IMR-90 (cell line): ENCODE measurements at places on chromosomes 5 and 9. TPM values are rescaled to one million over a fixed set of nuclear protein-coding genes. Genes with fewer than 3 reads are reported as not detected.

RHOBTB3 gene
- total RNA-seq: 356 and 447 TPM in 2 replicates

COL5A1 gene
- total RNA-seq: 19.2 and 21.1 TPM in 2 replicates

GRXCR2 gene
- total RNA-seq: not detected in 2 replicates

GRHPR gene
- total RNA-seq: 173 and 191 TPM in 2 replicates

HMCN2 gene
- total RNA-seq: not detected in 2 replicates

CANX gene
- 345 and 552 TPM in 2 replicates for total RNA-seq

NMRK1 gene
- 5.7 and 6.7 TPM in 2 replicates for total RNA-seq

PTCD2 gene
- total RNA-seq: 9.9 and 10.0 TPM in 2 replicates

PDE6A gene
- total RNA-seq: not detected in 2 replicates

PLAC8L1 gene
- total RNA-seq: not detected in 2 replicates

LECT2 gene
- total RNA-seq: not detected in 2 replicates

CDH6 gene
- 211 and 232 TPM in 2 replicates for total RNA-seq

UBE2D2 gene
- total RNA-seq: 35.7 and 56.7 TPM in 2 replicates

TERT gene
- not detected in 2 replicates for total RNA-seq

BTNL3 gene
- not detected in 2 replicates for total RNA-seq

HAND1 gene
- total RNA-seq: not detected in 2 replicates

TSLP gene
- 0.28 and 0.54 TPM in 2 replicates for total RNA-seq

C5orf52 gene
- total RNA-seq: not detected in 2 replicates

EQTN gene
- total RNA-seq: not detected in 2 replicates

CNTFR gene
- not detected in 2 replicates for total RNA-seq

UBE2QL1 gene
- not detected in 2 replicates for total RNA-seq

SPATA31A3 gene
- total RNA-seq: not detected in 2 replicates

SPINK7 gene
- not detected in 2 replicates for total RNA-seq

KLHL3 gene
- total RNA-seq: 4.1 and 4.7 TPM in 2 replicates

PCDHGA11 gene
- 5.4 and 5.8 TPM in 2 replicates for total RNA-seq

ACTBL2 gene
- total RNA-seq: 1.6 and 1.7 TPM in 2 replicates

IL3 gene
- not detected in 2 replicates for total RNA-seq

ZNF618 gene
- 7.5 and 8.2 TPM in 2 replicates for total RNA-seq

CYSRT1 gene
- 0.18 TPM in 1 of 2 replicates, not detected in the other for total RNA-seq

PPP2R2B gene
- total RNA-seq: not detected in 2 replicates

FIBCD1 gene
- total RNA-seq: 1.1 and 2.2 TPM in 2 replicates

TMEM250 gene
- total RNA-seq: 12.5 and 14.0 TPM in 2 replicates

MOB3B gene
- total RNA-seq: under 0.01 TPM in 2 replicates

PCDHB5 gene
- 0.18 and 0.28 TPM in 2 replicates for total RNA-seq

AFAP1L1 gene
- total RNA-seq: 5.3 and 5.7 TPM in 2 replicates

OR5C1 gene
- not detected in 2 replicates for total RNA-seq

FBP2 gene
- total RNA-seq: not detected in 2 replicates

RELL2 gene
- total RNA-seq: 2.2 TPM in 2 replicates

ZNF658 gene
- 5.8 and 6.3 TPM in 2 replicates for total RNA-seq

ENHO gene
- not detected in 2 replicates for total RNA-seq

QRFP gene
- total RNA-seq: not detected in 2 replicates

PCDHGB2 gene
- 2.8 and 3.0 TPM in 2 replicates for total RNA-seq

OMD gene
- total RNA-seq: not detected in 2 replicates

ENC1 gene
- total RNA-seq: 55.8 and 70.8 TPM in 2 replicates

GMCL2 gene
- not detected in 2 replicates for total RNA-seq

SYNPO gene
- total RNA-seq: 3.0 and 3.1 TPM in 2 replicates

LHX3 gene
- not detected in 2 replicates for total RNA-seq

PRDM9 gene
- total RNA-seq: not detected in 2 replicates

KIAA1958 gene
- total RNA-seq: 1.4 and 1.8 TPM in 2 replicates

ARAP3 gene
- total RNA-seq: 1.4 and 2.2 TPM in 2 replicates

MXD3 gene
- total RNA-seq: 5.6 and 7.3 TPM in 2 replicates

COL23A1 gene
- not detected in 2 replicates for total RNA-seq

GPR151 gene
- not detected in 2 replicates for total RNA-seq

EIF4E1B gene
- total RNA-seq: not detected in 2 replicates

NUTM2G gene
- total RNA-seq: not detected in 2 replicates

ZMYND19 gene
- 14.3 and 16.4 TPM in 2 replicates for total RNA-seq

KDM4C gene
- total RNA-seq: 23.8 and 26.7 TPM in 2 replicates
